Activated CD8-positive, alpha-beta memory T cell treated with anti-CD3 and anti-CD28 coated beads, Interleukin-2, amount 50 U/mL, for 4 hours (primary cell): ENCODE measurements at places on chromosomes 1 and 21.

GRCh38 chr1:22163564-22163963 lies 20.7 kb upstream of the WNT4 start:
- no peak for DNase-seq

DNA sequence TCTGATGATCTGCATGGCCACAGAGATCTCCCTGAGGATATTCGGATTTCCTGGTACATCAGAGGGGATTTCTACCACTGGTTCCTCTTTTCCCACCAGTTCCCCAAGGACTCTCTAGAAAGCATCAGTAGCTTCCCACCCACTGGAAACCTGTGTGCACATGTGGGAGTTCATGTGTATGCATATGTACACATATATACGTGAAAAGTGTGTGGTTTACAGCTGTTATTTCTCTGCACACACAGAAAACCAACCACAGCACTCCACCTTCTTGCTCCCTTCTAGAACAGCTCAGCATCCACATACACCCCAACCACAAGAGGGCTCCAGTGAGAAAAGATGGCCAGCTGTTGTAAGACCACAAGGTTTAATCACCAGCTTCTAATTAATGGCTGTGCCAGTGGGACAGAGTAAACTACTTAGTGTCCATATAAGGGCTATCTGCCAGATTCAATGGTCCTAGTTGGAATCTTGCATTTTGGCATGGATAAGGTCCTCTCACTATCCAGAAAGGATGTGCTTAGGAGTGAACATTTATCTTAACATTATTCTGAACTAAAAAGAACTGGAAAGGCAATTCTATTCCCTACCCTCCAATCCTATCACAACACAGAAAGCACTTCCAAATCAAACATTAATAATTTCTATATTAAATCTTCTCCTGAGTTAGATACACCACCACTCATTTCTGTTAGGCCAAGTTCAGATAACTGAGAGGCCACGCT lies 24.1 kb downstream of the GPR3 start:
- peak; percentile 43 for DNase-seq

GRCh38 chr1:29592261-29592615 lies 355.9 kb downstream of the PTPRU start:
- DNase-seq = no peak

- no peak for DNase-seq
These were observed 1144.6 kb upstream of the ADGRL2 start for GRCh38 chr1:80656014-80656636.

DNA sequence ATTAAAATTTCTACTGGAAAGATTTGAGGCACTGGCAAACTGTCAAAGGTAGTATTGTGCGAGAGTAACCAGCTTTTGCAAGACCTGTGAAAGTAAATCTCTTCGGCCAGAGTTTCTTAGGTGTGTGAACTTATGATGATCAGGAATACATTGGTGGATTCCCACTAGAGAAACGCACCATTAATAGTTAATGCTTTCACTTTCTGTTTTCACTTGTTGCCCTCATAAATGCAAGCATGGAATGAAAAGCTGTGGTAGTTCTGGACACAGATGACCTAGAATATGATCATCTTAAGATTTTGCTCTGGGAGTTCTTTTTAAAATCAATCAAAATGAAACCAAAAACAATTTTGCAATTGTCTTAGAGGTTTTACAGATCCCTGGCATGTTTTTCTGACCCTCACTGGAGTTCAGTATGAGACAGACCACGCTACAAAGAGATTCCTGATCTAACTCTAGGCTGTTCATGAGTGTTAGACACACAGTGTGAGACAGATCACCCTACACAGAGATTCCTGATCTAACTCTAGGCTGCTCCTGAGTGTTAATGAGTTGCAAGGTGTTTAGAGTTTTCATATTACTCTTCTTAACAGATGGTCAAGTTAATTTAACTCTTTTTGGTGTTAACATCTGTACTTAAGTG lies 98.8 kb downstream of the SDCCAG8 start:
- DNase-seq = no peak

- no peak for DNase-seq
These were observed 43.1 kb downstream of the SCP2 start for GRCh38 chr1:52970149-52970548.

- DNase-seq = no peak
These were observed 288.3 kb downstream of the TM2D1 start for GRCh38 chr1:61436491-61437120.

- no peak for DNase-seq
These were observed at the start of gene TEKT2 for GRCh38 chr1:36083635-36084496. Gene TEKT2, plus strand, starts transcription at chr1:36084094. Its CDS starts 828 bp downstream, at chr1:36084922.

GRCh38 chr1:98018074-98018473 lies 97.2 kb upstream of the DPYD start:
- no peak for DNase-seq

DNA sequence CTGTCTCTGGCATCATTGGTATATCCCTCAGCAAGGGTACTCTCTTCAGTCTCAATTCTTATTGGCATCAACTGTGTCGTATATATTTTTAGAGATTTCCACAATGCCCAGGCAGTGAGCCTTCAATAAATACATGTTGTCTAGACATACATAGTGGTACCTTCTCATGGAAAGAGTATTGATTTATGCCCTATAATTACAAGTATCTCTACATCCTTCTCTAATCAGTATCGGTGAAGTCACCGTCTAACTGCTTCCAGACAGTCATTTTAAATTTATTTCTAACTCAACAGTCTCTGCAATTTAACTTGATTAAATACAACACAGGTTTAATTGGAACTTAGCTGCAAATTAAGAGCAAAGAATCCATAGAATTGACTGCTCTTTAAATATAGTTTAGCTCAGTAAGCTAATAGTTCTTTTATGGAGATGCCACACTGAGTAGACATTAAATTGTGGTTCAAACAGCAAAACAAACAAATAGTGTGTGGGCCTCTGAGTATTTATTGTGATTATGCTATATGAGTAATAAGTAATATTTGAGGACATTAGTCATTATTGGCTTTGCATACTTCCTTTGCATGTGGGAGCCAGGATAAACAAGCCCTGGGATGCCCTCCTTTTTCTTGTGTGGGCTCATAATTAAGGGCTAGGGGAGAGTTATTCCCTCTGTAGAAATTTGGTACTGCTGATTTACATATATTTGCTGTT lies 126.9 kb upstream of the DUSP10 start:
- no peak for DNase-seq

- DNase-seq = no peak
These were observed 5.0 kb upstream of the OR2T8 start for GRCh38 chr1:247914941-247915662.

- no peak for DNase-seq
These were observed 8.0 kb downstream of the SMCP start for GRCh38 chr1:152886085-152886484.

DNA sequence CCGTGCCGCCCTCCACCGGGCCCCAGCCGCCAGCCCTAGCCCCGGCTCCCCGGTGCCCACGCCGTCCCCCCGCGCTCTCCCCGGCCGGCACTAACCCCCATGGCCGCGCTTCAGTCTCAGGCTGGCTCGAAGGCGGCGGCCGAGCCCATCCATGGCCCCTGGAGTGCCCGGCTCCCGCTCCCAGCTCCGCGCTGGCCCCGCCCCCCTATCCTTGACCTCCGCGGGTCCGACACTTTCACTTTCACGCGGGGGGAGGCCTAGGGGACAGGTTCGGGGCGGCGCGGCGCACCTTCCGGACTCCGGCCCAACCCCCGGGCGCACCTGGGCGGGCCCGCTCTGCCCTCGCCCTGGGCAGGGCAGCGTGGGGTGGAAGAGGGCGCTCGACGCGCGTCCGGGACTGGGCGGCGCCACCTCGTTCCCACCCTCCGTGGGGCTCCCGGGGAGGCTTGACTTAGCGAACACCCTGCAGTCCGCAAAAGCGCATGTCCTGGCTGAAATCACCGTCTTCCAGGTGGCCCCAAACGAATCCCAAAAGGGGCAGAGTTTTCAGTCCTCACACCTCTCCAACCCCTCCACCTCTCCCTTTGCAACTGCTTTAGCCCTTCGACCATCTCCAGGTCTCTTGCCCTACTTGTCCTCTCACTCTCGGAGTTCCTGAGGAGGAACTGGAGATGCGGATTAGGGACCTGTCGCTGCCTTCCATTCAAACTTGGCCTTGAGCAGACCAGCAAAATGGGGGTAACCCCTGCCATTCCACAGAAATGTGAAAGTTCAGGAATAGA lies 3.9 kb upstream of the DENND2D start:
- DNase-seq = peak; percentile 75

DNA sequence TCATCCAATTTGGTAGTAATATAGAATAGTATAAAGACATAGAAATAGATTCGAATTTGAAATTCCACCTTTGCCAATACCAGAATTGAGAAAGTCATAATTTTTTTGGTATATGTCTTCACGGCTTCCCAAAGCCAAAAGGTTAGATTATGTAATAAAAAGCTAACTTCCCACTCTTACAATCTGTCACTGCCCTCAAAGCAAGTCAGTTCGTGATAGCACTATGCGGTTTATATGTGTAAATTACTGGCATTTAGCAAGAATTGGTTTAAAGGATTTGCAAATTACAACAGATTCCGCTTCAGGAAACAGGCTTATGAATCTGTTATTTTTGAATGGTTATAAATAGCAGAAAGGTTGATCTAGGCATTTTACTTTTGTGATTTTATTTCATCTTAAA lies 679.4 kb upstream of the ADGRL2 start:
- DNase-seq = no peak

GRCh38 chr1:243507672-243508302 lies 251.9 kb downstream of the SDCCAG8 start:
- DNase-seq = no peak

- DNase-seq = no peak
These were observed 307.0 kb upstream of the NR5A2 start for GRCh38 chr1:199720496-199720895.

DNA sequence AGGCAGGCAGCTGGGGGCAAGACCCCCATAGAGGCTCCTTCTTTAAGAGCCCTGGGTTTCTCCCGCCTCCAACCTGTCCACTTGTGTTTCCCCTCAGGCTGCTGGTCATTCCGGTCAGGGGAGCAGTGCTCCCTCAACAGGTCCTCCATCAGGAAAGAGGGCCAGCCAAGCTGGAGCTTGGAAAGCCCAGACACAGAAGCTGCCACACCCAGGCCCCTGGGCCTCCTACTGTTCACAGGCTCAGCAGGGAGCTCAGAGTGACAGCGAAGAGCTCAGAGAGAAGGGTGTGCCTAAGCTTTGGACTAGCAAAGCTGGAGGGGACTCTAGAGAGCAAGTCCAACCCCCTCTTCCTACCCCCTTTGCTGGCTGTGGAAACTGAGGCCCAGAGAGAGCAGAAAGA lies 10.3 kb upstream of the CDCP2 start:
- DNase-seq = no peak

DNA sequence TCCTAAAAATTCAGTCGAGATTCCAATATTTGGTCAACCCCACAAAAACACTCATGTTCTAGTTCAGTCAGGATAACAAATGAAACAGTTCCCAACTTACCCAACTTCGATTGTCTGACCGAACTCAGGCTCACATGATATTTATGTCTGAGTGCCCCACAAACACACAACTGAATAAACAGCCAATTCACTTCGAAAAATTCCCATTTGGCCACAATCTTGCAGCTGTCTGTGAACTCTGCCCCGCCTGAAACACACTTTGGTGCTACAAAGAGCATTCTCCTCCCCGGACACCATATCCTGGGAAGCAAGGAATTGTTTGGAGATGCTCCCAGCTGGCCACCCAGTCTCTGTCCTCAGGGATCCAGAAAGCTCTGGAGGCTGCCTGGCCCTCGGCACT lies 52.9 kb upstream of the SIM2 start:
- DNase-seq = no peak
